Left ventricle myocardium inferior (tissue), 1 donor: ENCODE measurements at places on chromosomes 12 and 14. TPM values are rescaled to one million over a fixed set of nuclear protein-coding genes. Genes with fewer than 3 reads are reported as not detected.

SDR9C7 gene
- not detected for total RNA-seq

DNA sequence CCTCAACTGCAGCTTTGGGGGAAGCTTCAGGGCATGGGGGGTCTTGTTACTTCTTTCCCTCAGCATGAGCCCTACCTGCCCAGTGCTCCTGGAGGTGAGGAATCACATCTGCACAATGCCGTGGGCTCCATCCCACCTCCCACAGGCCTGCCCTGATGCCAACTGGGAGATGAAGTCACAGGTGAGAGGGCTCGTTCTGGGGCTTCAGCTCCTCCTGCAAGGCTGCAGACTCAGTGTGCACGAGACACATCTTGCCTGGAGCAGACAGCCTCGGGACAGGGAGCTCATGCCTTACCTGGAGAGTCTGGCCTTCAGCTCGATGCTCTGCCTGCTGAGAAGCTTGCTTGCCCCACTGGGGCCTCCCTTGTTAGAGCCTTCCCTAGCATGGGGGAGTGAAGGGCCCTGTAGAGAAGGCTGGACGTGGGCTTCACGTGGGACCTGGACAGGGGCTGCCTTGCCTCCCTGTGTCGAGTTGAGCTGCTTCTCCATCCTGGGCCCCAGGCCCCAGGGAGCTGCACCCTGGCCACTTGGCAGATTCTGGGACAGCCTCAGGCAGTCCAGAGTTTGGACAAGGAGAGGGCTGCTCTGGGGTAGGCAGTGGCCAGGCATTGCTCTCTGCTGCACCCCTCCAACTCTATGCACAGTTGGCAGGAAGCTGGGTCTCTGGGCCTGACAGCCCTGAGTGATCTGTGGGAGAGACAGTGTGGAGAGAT lies 171.4 kb downstream of the KIF26A start:
- DNase-seq = no peak

DNA sequence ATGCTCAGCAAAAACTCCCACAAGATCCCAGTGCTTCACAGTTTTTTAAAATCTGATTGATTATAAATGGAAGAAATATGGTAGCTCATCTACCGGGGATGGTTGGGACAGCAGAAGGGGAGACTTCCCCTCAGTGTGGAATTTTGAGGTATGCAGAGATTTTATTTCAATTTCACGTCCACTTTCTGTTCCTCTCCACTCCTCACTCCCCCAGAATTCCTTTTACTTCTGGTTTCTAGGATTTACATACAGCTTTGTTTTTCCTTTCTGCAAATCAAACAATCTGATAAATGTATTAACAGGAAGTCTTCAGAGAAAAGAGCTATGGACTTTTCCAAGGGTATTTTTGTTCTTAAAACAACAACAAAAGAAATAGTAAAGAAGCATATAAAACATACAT lies 181.5 kb upstream of the ARHGAP5 start:
- DNase-seq = no peak

GRCh38 chr14:92600318-92601053 lies 86.9 kb downstream of the RIN3 start:
- DNase-seq = no peak

GRCh38 chr14:103697206-103697602 lies 18.0 kb downstream of the XRCC3 start:
- DNase-seq = no peak
